ENCODE measurements at places on chromosomes 1 and 21. TPM values are rescaled to one million over a fixed set of nuclear protein-coding genes. Genes with fewer than 3 reads are reported as not detected.

SLC30A2 gene
- not detected for total RNA-seq

LCE1F gene
- total RNA-seq = not detected

TENT5C gene
- total RNA-seq = 42.1 TPM

NBPF10 gene
- total RNA-seq = 2.4 TPM

IL22RA1 gene
- total RNA-seq = 0.10 TPM

HMCN1 gene
- 20.0 TPM for total RNA-seq

TSPEAR gene
- total RNA-seq = 0.66 TPM

LCE2A gene
- total RNA-seq = not detected

TRNP1 gene
- 9.3 TPM for total RNA-seq

Measured in spinal cord (tissue), 10 donors.